ENCODE measurements at places on chromosomes 16 and 17. TPM values are rescaled to one million over a fixed set of nuclear protein-coding genes. Genes with fewer than 3 reads are reported as not detected.
A peak's percentile ranks its signal among the peaks of the same experiment; 100 is the strongest.

- no peak for DNase-seq
Observed at GRCh38 chr17:71304498-71305158, 816.2 kb upstream of the SOX9 start.

DNA sequence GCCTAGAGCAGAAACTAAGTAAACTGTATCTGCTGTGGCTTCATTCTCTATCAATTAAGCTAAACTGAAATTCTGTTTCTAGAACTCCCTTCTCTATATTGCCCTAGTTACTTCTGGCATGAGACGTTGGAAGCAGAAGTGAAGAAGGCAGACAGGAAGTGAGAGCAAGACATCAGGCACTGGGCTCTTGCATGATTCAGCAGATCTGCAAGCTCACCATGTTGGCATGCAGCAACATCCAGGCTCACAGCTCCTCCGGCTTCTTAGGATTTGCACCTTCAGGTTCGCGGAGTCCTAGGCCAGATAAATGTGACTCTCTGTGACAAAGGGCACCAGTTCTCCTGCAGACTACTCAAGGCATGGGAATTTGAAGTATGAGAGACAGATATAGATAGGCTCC lies 148.3 kb downstream of the CDH8 start:
- DNase-seq = no peak

GRCh38 chr17:41547921-41548843 lies 20.1 kb upstream of the KRT19 start:
- DNase-seq = no peak

DNA sequence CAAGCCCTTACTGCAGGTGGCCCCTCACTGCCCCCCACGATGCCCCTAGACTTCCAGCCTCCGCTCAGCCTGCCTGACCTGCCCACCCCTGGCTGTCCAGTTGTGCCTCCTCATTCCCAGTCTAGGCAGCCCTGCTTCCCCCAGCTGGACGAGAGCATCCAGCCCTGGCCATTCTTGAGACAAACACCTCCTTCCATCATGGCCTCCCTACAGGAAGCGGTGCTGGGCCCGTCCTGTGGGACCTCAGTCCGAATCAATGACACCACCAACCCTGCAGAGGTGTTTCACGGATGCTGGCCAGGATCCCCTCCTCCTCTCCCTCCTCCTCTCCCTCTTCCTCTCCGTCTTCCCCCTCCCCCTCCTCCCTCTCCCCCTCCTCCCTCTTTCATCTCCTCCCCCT lies 28.3 kb downstream of the CCDC40 start:
- no peak for DNase-seq

- no peak for DNase-seq
Observed at GRCh38 chr16:15450624-15451023, 16.2 kb downstream of the BMERB1 start.

DNA sequence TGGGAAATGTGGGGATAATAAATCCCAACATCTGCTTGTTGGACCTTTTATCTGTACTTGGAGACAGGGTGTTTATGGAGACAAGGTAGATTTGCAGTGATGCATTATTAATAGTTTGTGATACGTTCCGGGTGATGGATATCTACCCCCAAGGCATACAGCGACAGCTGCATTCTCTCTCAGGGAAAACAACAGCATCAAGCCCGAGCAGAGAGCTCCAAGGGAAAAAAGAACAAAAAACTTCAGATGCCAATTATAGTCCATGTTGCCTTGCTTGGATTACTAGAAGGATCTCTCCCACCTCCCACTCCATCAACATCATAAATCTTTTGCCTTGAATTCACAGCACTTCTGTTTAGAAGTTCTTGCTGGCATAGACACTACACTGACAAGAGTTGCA lies 187.5 kb upstream of the CDH11 start:
- DNase-seq = no peak

DNA sequence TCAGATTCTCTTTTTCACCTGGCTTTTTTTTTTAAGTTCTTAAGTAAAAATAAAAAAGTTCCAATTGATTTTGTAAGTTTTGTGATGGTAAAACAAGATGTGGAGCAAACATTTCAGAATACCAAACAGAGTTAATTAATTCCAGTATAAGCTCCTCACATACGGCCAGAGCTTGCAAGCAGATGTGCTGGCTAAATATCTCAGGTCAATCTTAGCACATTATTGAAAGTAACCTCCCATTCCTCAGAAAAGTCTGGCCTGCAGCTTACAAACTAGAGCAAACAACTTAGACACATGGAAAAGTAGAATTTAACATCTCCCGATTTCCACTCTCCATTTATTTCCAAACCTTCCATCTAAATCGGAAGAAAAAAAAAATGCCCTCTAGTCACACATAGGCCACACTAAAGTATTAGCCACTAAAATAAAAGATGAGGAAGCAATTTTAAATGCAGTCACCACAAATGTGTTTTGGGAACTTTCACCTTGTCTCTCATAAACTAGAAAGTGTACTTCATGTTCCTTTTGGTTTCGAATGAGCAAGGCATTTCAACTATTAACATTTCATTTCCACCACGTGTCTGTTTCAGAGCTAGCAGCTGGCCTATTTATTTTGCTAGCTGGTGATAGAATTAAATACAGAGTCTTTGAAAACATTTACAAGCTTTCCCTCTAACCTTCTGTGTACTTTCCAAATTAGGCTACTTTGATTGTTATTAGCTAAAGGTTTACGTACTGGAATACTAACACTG lies 143.3 kb downstream of the STX8 start:
- DNase-seq = no peak

- DNase-seq = no peak
Observed at GRCh38 chr16:56684256-56684925, 2.1 kb downstream of the MT1X start.

DNA sequence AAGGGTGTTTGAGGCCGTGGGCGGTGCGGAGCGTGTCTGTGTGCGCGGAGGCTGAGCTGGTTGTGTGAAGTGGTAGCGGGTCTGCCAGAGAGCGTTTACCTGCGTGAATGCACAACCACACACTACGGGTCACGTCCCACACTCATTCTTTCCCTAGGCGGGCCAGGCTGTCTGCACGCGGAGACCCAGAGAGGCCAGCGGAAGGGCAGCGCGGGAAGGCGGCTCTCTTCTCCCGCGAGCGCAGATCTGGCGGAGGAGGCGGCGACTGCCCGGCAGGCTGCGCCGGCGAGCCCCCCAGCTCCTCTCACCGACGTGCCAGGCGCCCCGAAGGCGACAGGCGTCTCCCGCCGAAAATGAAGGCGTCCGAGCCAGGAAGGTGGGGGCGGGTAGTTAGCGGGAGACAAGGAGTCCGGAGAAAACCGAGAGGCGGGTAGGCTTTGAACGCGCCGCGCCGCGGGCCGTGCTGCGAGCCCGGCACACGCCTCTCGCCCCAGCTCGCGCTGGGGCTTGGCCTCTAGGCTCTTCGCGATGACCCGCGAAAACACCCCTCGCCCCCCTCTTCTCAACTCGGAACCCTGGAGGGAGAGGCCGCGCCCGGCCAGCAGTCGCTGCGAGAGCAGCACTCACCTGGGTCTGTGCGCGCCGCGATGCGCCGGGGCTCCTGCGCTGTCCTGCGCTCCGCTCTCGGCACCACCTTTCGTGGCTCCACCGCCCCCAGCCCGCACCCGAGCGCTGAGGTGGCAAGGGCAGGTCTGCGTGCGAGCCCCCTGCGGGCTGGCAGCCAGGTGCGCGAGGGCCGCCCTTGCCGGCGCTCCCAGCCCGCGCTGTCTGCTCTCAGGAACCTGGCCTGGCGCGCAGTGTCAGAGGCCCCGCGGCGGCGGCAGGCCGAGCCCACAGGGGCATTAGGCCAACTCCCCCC lies 2.0 kb upstream of the FOXF1 start:
- DNase-seq = no peak

DNA sequence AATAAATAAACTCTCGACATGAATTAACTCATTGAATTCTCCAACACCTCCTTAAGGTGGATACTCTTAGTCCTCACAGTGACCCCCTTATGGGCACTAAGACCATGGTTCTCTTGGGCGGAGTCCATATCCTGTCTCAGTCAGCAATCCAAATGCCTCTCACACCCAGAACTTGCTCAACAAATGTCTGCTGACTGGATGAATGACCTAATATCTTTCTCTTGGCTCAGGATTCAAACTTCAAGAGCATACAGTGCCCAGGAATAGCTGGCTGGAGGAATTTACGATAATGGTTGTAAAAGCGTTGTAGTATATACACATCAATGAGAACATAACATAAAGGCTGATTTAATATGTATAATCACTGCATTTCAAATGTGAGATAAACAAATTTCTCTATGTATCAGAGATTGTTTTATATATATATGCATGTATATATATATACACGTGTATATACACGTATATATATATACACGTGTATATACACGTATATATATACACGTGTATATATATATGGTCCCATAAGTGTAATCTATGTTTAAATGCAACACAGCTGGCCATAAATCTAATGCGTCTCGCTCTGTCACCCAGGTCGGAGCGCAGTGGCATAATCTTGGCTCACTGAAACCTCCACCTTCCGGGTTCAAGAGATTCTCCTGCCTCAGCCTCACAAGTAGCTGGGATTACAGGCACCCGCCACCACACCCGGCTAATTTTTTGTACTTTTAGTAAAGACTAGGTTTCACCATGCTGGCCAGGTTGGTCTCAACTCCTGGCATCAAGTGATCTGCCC lies 6.5 kb upstream of the UBB start:
- DNase-seq = no peak

DNA sequence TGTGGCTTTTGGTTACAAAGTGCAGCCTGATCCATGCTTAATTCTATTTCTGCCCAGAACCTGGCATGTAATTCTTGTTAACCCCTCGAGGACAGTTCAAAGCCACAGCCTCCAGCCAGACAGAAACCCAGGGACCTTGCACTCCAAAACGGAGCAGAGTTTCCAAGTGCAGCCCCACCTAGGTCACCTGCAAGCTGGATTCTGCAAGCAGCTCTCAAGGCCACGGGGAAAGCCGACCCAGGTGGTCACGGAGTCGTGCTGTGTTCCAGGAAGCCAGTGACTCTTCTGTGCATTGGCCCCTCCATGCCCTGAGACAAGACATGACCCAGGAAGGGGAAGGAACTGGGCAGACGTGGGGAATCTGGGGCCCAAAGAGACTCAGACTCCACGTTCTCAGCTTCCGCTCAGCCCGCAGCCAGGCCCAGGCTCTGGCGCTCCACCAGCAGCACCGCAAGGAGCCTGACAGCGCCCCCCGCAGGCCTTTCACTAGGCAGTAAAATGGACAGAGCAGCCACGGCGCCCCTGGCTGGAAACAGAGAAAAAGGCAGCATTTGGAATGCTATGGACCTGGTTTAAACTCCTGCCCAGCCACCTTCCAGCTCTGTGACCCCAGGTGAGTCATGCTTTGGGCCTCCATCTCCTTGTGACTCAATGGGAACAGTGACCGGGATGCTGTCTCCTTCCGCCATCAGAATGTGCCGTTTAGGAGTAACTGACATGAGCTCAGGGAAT lies 27.3 kb upstream of the GSG1L start:
- no peak for DNase-seq

GRCh38 chr17:17375841-17376240 lies 72.7 kb downstream of the NT5M start:
- no peak for DNase-seq

DNA sequence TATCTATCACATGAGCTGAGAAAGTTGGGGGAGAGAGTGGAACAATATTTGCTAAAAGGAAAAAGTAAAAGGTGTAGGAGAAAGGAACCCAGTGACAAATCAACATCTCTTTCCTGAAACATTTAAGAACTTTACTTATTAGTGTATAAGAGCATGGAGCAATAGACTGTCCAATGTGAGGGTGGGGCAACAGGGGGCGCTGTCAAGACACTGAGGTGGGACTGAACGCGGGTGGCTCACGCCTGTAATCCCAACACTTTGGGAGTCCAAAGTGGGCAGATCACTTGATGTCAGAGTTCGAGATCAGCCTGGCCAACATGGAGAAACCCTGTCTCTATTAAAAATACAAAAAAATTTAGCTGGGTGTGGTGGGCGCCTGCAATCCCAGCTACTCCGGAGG lies 21.2 kb downstream of the PCTP start:
- no peak for DNase-seq

GRCh38 chr16:10362077-10362863 lies 23.6 kb upstream of the ATF7IP2 start:
- no peak for DNase-seq

- peak; percentile 56 for DNase-seq
Observed at GRCh38 chr17:73343168-73343634, 31.4 kb upstream of the CDC42EP4 start.

DNA sequence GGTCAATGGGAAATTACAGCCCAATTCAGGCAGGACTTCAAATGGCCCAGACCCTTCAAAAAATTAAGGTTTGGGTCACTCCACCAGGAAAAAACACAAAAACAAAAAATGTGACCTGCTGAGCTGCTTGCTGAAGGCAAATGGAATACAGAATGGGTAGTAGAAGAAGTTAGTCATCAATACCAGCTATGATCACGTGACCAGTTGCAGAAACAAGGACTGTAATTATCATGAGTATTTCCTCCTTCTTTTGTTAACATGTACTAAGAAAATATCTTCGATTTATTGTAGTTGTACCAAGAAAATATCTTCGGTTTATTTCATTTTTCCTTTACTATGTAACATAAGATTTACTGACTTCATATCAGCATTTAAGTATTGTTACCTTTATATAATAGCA lies 1183.6 kb downstream of the CDH8 start:
- DNase-seq = no peak

Gene SLC4A1
- total RNA-seq = not detected

Gene TMEM94
- total RNA-seq = 90.0 TPM

Gene TBX21
- total RNA-seq = 3.3 TPM

Gene KRT33B
- not detected for total RNA-seq

Gene PIRT
- not detected for total RNA-seq

Gene KRTAP9-2
- total RNA-seq = not detected

Gene AIPL1
- not detected for total RNA-seq

Gene LLGL2
- total RNA-seq = 8.7 TPM

Gene CLDN9
- total RNA-seq = not detected

Measured in tibial nerve (tissue), 4 donors.